CD4-positive, alpha-beta T cell treated with Interleukin-6 at 100 ng/mL for 8 hours (primary cell): ENCODE measurements at places on chromosomes 6 and 20.

- no peak for DNase-seq
Measured at GRCh38 chr6:116286773-116287358, 7.1 kb upstream of the TSPYL1 start.

GRCh38 chr20:54368570-54368969 is 106.8 kb upstream of the DOK5 start:
- DNase-seq, result no peak

- DNase-seq, result no peak
Measured at GRCh38 chr6:39225543-39225942, 3.7 kb downstream of the KCNK5 start.

GRCh38 chr6:41942067-41942851 is 651 bp upstream of the CCND3 start:
- no peak for DNase-seq

GRCh38 chr6:99236010-99236409 is 113.5 kb downstream of the FAXC start:
- no peak for DNase-seq

DNA sequence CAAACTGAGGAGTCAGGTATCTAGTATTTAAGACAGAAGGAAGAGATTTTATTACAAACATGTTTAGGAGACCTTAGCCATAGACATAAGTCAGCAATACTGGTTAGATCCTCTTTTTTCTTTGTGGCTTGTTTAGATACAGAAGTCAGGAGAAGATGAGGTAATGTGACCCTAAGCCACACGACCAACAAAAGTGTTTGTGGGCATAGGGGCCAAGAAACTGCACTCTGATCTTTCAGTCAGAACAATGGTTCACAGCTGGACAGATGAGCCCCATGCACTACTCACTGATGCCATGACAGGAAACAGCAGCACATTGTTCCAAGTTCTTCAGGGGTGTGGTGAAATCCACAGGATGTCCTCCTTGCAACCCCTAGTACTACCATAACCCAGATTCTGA is 238.5 kb upstream of the RAB32 start:
- no peak for DNase-seq

GRCh38 chr6:125154761-125155135 is 1.2 kb downstream of the TPD52L1 start:
- no peak for DNase-seq

- DNase-seq, result no peak
Measured at GRCh38 chr6:2155206-2155605, 90.2 kb downstream of the GMDS start.

GRCh38 chr20:62935968-62936585 is 1.9 kb upstream of the GID8 start:
- no peak for DNase-seq

GRCh38 chr20:20406306-20406705 is 38.4 kb downstream of the INSM1 start:
- DNase-seq, result no peak

DNA sequence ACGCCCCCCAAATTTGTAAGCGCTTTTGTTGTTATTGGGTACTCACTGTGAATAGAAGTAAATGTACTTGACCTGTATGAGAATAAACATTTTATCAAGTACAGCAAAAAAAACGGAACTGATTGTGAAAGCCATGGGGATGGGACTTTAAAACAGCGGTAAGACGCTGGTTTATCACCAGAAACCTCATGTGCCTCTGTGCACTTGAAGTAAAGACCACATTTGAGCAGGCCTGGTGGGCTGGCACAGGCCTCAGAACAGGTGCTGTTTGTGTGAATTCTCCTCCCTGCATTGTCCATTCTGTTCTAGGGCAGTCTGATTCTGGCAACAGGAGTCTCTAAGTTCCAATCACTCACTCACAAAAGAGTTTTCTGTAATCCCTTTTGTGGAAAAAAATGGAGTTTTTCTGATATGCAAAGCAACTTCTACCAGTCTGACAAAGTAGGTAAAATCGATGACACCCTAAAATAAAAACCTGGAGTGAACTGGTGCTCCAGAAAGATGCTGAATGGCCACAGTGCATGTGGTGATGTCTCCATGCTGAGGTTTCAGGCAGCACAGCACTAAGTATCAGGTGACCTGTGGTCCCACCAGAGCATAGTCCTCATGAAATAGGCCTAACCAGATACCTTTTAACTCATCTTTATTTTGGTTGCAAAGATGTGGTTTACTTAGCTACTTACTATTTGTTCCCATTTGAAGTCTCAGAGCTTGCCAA is 53.9 kb downstream of the STX7 start:
- DNase-seq, result no peak

DNA sequence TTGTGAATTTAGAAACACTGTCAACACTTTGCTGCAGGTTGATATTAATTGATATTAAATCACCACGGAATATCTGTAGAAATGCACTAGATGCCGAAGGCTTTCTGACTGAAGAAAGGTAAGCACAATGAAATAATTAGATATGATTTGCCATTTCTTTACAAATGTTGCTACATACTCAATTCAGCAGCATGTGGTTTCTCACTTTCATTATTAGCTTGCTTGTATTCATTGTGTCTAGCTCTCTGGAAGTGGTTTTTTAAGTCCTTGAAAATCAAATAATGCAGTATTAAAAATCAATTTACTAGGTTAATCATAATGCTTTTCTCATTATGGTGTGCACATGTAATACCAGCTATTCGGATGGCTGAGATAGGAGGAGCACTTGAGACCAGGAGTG is 231.3 kb upstream of the MARCKS start:
- no peak for DNase-seq

GRCh38 chr6:80547827-80548226 is 441.4 kb downstream of the BCKDHB start:
- DNase-seq, result no peak

GRCh38 chr6:16092140-16092539 is 36.7 kb upstream of the MYLIP start:
- no peak for DNase-seq

DNA sequence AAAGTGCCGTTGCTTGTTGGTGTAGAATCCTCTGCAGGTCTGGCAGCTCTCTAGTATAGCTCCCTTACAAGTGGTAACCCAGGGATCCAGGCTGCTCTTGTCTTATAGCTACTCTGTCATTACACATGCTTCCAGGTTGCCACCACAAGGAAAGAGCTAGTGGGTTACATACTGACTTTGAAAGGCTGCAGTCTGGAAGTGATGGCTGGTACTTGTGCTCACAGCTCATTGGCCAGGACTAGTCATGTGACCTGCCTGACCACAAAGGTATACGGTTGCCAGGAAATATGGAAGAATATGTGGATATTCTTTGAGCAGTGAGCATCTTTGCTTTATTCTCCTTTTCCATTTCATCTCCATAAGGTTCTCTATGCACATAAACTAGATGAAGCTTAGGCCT is 46.0 kb downstream of the RREB1 start:
- no peak for DNase-seq

DNA sequence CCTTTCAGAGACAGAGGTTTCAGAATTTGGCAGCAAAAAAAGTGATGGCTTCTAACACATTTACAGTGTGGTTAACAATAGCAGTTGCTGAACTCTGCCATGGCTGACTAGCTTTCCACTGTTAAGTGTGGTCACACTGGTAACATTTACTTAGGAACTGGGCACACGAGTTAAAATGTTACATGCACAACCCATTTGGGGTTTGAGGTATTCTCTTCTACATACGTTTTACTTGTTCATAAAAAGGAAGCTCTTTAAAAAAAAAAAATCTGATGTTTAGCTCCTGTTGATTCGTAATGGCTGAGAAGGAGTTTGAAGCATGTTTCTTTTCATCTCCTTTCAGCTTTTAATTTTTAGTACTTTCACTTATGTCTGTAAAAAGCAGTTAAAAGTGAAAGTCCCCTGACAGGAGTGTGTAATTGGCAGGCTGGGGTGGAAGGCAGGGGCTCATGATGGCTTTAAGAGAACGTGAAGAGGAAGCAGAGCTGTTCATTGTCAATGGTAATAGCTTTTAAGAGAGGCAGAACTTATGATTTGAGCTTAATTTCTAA is 245.9 kb downstream of the FARS2 start:
- peak; percentile 6 for DNase-seq

- DNase-seq, result no peak
Measured at GRCh38 chr6:150196942-150197745, 54.3 kb downstream of the PPP1R14C start.

GRCh38 chr6:30912746-30913520 is 1.1 kb upstream of the VARS2 start:
- no peak for DNase-seq

GRCh38 chr6:53975941-53976615 is 135.2 kb upstream of the MLIP start:
- no peak for DNase-seq

GRCh38 chr6:163971841-163972838 is 557.6 kb downstream of the QKI start:
- DNase-seq, result no peak

DNA sequence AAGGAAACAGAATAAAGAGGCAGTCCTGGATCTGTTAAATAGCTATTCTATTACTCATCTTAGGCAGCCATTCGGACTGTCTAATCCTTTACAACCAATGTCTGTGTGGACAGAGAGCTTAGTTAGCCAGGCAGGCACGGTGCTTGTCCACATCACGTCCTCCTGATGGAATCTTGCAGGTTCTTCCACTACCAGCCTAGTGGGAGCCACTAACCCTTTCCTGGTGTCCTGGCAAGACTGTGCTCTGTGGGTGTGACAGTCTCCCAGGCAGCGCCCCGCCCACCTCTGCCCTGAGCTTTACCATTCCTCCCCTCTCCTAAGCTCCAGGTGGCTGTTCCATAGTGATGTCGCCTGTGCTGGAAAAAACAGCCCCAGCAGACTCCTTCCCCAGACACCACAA is 78.3 kb upstream of the CLDN20 start:
- DNase-seq, result no peak

DNA sequence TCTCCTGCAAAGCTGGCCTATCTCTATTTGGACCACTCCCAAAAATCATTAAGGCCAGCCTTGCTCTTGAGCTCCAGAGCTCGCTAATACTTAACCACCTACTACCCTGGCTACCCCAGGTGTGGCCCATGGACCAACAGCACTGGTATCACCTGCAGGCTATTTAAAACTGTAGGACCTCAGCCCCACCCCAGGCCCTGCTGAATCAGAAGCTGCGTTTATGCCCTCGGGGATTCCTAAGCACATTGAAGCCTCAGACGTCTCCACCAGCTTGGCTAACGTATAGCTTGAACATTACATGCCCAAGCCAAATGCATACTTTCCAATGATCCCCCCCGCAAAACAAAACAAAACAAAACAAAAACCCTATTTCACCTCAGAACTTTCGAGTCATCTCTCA is 19.7 kb upstream of the SPAG4 start:
- DNase-seq, result no peak

DNA sequence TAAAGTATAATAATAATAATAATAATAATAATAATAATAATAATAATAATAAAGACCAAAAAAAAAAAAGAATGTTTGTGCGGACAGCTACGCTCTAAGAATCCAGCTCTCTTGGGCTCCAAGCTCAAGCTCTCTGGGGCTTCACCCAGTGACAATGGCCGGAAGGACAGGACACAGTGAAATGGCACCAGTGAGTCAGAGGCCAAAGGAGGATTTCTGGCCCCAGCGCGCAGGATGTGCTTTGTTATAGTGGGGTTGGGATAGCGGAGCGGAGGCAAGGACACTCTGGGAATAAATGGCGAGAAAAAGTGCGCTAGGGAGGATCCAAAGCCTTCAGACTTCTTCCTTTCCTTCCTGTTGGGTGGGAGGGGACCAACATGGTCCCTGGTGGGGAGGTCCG is 38.2 kb downstream of the HLA-A start:
- no peak for DNase-seq
